Mesenchymal stem cell (in vitro differentiated cells and primary cell): ENCODE measurements at places on chromosomes 13 and 19.

DNA sequence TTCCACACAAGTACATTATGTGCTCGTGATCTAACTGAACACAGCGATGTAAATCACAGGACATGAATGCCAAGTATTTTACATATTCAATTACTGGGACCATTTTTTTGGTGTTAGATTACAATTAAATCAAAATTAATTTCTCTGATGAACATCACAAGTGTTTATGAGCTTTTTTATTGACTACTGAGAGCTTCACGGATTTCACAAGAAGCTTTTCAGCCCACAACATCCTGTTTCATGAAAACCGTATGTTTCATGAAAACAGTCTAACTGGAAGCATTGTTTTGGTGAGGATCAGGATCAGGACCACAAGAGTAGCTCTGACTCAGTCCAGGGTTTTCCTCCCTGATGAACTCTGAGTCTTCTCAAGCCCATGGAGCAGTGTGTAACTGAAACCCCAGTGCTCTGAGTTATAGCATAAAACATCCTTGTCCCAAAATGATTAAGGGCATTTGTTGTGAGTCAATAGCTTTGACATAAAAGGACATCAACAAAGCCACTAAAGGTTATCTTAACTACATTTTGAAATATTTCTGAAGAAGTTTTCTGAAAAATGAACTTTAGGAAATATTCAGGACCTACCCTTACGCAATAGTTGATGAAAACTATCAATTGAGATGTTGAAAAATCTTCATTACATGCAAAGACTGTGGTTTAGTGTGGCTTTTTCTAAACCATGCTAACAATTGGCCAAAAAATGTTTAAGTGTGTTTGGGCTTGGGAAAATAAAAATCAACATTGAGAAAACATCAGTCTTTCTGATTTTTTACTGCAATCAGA is 49.3 kb downstream of the UFM1 start:
- no peaks in the 10 kb centered on the region for H3K27me3 ChIP-seq
- H3K4me1 ChIP-seq: no peaks in the 10 kb centered on the region
- peak; percentile 64 for DNase-seq
- H3K36me3 ChIP-seq: no peaks in the 10 kb centered on the region

- no peaks in the 10 kb centered on the region for H3K4me1 ChIP-seq
- H3K4me3 ChIP-seq: no peak overlapping the region
- H3K27me3 ChIP-seq: no peaks in the 10 kb centered on the region
- H3K36me3 ChIP-seq: no peaks in the 10 kb centered on the region
- H3K27ac ChIP-seq: no peak overlapping the region
These were observed 218.0 kb downstream of the RBM26 start for GRCh38 chr13:79187917-79188690.

DNA sequence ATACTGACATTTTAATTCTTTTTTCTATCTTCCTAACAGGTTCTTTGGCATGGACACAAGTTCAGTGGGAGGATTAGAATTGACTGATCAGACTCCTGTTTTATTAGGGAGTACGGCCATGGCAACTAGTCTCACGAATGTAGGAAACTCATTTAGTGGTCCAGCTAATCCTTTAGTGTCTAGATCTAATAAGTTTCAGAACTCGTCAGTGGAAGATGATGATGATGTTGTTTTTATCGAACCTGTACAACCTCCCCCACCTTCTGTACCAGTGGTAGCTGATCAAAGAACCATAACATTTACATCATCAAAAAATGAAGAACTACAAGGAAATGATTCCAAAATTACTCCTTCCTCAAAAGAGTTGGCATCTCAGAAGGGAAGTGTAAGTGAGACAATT is 34.5 kb downstream of the ZMYM2 start:
- peaks cover 5% of the 10 kb centered on the region for H3K4me1 ChIP-seq
- no peak for DNase-seq
- H3K27ac ChIP-seq: no peak overlapping the region
- no peak overlapping the region for H3K4me3 ChIP-seq
- no peaks in the 10 kb centered on the region for H3K27me3 ChIP-seq

GRCh38 chr19:29833614-29834261 is 21.9 kb downstream of the CCNE1 start:
- H3K27me3 ChIP-seq: peaks cover 35% of the 10 kb centered on the region
- H3K4me1 ChIP-seq: peaks cover 2% of the 10 kb centered on the region
- no peak overlapping the region for H3K27ac ChIP-seq
- no peak for DNase-seq
- no peaks in the 10 kb centered on the region for H3K36me3 ChIP-seq

GRCh38 chr13:49357694-49358093 is 86.2 kb downstream of the CAB39L start:
- peak overlapping the region; percentile 14 for H3K27ac ChIP-seq
- H3K4me1 ChIP-seq: no peaks in the 10 kb centered on the region
- H3K36me3 ChIP-seq: no peaks in the 10 kb centered on the region

DNA sequence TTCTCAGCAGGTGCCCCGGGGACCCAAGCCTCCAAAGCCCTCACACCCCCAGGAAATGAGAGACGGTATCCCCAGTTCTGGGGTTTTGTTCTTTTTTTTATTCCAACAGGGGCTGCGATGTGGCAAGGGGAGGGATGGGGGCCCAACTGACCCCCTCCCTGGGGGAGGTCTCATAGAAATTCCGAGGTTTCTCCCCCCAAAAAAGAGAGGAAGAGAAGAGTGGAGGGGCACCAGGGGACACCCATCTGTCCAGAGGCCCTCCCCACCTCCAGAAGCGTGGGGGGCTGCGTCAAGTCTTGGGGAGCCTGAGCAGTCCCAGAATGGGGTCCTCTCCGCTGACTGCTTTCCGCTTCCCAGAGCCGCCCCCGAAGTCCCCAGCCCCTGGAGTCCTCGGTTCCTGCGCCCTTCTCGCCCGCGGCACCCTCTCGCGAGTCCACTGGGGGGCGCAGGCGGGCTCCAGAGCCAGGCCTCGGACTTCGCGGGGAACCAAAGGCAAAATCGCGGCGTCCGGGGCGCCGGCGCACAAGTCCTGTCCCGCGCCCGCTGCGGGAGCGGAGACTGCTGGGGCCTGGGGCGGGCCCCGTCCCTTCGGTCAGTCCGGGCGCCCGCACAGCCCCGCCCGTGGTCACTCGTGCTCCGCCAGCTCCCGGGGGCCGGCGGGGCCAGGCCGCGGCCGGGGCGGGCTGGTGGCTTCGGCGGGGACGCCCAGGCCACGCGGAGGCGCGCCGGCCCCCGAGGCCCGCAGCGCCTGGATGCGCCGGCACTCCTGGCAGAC is 4.4 kb upstream of the ATP1A3 start:
- H3K4me3 ChIP-seq: no peak overlapping the region
- no peaks in the 10 kb centered on the region for H3K36me3 ChIP-seq
- H3K27me3 ChIP-seq: peaks cover 81% of the 10 kb centered on the region
- no peak overlapping the region for H3K27ac ChIP-seq
- peak; percentile 29 for DNase-seq

GRCh38 chr13:109425821-109426689 is 360.3 kb downstream of the IRS2 start:
- H3K36me3 ChIP-seq: no peaks in the 10 kb centered on the region
- DNase-seq: no peak
- H3K27ac ChIP-seq: no peak overlapping the region
- H3K27me3 ChIP-seq: no peaks in the 10 kb centered on the region

GRCh38 chr19:46384396-46384795 is 29.0 kb downstream of the CCDC8 start:
- no peak overlapping the region for H3K4me3 ChIP-seq
- H3K4me1 ChIP-seq: peaks cover 4% of the 10 kb centered on the region
- H3K27me3 ChIP-seq: no peaks in the 10 kb centered on the region
- no peak overlapping the region for H3K27ac ChIP-seq
- peaks cover 79% of the 10 kb centered on the region for H3K36me3 ChIP-seq

GRCh38 chr13:58953638-58954037 is 1210.1 kb downstream of the DIAPH3 start:
- H3K4me3 ChIP-seq: no peak overlapping the region
- no peak for DNase-seq
- no peaks in the 10 kb centered on the region for H3K36me3 ChIP-seq
- no peaks in the 10 kb centered on the region for H3K4me1 ChIP-seq
- no peak overlapping the region for H3K27ac ChIP-seq

DNA sequence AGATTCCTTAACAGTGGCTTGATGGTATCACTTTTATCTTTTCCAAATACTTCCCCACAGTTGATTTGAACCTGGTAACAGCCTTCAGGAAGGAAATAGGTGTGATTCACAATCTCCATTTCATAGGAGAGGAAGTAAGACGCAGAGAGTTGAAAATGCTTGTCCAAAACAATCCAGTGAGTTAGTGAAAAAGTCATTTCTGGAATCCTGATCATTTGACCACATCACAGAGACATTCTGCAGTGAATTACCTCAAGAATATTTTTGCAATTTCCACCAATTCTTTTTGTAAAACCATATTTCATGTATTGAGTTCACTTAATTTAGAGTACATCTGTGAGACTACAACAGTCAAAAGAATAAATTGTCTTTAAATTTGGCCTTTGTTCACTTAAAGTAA is 292.8 kb downstream of the DCLK1 start:
- peak; percentile 6 for DNase-seq
- peaks cover 4% of the 10 kb centered on the region for H3K4me1 ChIP-seq
- H3K36me3 ChIP-seq: no peaks in the 10 kb centered on the region
- H3K27me3 ChIP-seq: no peaks in the 10 kb centered on the region
- H3K27ac ChIP-seq: peak overlapping the region; percentile 56
- H3K4me3 ChIP-seq: no peak overlapping the region

DNA sequence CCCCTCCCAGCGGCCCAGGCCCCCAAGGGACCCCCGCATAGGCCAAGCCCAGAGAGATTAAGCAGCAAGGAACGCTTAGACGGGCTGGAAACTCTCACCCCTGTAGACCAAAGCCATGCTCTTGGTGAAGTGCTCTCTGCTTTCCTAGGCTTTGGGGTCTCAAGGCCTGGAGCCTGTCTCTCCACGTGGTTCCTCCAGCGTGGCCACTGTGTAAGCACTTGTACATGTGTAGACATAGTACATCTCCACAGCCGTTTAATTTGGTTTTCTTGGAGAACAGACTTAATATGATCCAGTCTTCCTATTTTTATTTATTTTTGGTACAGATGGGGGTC is 1.1 kb downstream of the NUDT19 start:
- H3K36me3 ChIP-seq: peaks cover 12% of the 10 kb centered on the region
- peaks cover 11% of the 10 kb centered on the region for H3K4me1 ChIP-seq
- no peaks in the 10 kb centered on the region for H3K27me3 ChIP-seq
- DNase-seq: no peak

DNA sequence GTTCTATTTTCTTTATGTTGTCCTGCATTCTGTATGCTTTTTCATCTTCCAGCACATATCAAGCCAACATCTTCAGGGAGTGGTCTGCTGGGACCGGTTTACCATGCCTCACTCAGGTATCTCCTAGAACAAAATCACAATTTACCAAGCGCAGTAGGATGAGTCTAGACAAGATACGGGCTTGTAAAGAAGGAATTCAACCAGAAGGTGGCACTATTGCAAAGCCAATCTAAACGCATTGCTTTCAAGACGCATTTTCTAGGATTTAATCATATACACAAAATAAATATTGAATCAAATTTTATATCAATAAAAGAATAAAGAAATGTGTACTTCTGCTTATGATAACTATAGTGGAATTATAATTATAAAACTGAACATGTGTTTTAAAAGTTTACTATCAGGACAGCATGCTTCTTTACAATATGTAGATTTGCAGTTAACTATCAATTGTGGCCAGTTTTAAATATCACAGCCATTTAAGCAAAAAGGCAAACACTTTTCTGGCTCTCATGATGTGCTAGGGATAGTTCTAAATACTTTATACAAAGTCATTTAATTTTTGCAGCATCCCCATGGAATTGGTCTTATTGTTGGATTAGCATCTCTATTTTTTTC is 16.1 kb upstream of the TPP2 start:
- no peaks in the 10 kb centered on the region for H3K36me3 ChIP-seq
- H3K27ac ChIP-seq: no peak overlapping the region
- peak; percentile 71 for DNase-seq
- no peak overlapping the region for H3K4me3 ChIP-seq
- no peaks in the 10 kb centered on the region for H3K4me1 ChIP-seq

DNA sequence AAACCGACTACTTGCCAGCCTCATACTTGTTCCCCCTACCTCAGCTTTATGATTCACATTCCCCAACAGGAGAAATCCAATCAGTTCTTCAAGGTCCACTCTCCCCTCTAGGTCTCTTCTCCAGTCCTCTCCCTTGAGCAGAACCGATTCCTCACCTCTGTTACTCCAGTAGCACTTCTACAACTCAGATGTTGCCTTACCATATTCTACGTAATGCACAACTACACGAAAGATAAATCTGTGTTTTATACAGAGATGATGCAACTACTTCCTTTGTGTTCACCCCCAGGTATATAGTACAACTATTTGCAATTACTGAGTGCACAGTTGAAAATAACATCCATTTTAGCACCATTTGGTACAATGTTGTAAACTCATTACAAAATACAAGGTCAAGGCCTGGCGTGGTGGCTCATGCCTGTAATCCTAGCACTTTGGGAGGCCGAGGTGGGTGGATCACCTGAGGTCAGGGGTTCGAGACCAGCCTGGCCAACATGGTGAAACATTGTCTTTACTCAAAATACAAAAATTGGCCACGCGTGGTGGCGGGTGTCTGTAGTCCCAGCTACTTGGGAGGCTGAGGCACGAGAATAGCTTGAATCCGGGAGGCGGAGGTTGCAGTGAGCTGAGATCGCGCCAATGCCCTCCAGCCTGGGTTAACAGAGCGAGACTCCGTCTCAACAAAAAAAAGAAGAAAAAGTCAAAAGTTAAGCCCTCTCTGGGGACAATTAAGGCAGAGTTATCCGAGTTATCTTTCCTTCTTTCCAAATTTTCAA is 2.8 kb upstream of the WBP4 start:
- no peak for DNase-seq
- H3K4me3 ChIP-seq: peak overlapping the region; percentile 85
- no peak overlapping the region for H3K27ac ChIP-seq
- no peaks in the 10 kb centered on the region for H3K27me3 ChIP-seq
- no peaks in the 10 kb centered on the region for H3K36me3 ChIP-seq
- peaks cover 10% of the 10 kb centered on the region for H3K4me1 ChIP-seq

DNA sequence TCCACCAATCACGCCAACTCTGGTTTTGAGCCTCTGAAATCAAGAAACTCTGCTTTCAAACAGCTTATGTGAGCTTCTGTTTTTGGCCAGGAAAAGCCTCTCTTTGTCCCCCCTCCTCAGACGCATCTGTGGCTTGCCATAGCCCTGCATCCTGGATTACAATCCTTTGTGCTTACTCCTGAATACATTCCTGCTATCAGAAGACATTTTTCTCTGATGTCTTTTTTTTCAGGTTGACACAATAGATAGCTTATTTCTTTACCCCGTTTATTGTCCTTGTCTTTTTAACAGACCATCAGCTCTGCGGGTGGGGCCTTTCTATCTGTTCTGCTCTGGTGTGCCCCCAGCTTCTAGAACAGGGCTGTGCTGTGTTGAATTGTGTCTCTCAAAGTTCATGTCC is 11.0 kb downstream of the PNMA8B start:
- no peaks in the 10 kb centered on the region for H3K36me3 ChIP-seq
- H3K4me3 ChIP-seq: no peak overlapping the region
- no peak overlapping the region for H3K27ac ChIP-seq
- no peak for DNase-seq

- no peaks in the 10 kb centered on the region for H3K4me1 ChIP-seq
- H3K4me3 ChIP-seq: no peak overlapping the region
- no peaks in the 10 kb centered on the region for H3K27me3 ChIP-seq
- H3K36me3 ChIP-seq: peaks cover 46% of the 10 kb centered on the region
- no peak overlapping the region for H3K27ac ChIP-seq
These were observed 13.1 kb downstream of the AP2A1 start for GRCh38 chr19:49779731-49780555.
